ENCODE measurements at places on chromosomes 11 and 22. TPM values are rescaled to one million over a fixed set of nuclear protein-coding genes. Genes with fewer than 3 reads are reported as not detected.

GRCh38 chr11:116126562-116126961 is 622.3 kb upstream of the CADM1 start:
- ATAC-seq = no peak

DNA sequence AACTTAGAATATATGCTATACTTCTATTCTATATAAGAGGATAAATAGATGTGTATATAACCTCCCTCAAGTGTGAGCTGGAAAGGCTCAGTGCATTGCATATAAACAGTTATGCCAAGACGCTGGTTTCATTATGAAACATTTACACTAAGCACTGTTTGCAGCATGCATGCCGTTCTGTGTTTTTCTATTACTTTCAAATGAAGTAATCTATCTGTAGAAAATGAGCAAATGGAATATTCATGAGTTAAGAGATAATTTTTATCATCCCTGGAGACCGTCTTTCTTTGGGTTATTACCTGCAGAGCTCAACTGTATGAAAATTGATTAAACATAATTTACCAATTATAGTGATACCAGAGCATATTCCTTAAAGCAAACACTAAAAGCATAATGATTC is 925.7 kb upstream of the CCDC90B start:
- ATAC-seq = no peak

The CASP1 gene
- 59.9 TPM for total RNA-seq

The SLC6A5 gene
- not detected for total RNA-seq

DNA sequence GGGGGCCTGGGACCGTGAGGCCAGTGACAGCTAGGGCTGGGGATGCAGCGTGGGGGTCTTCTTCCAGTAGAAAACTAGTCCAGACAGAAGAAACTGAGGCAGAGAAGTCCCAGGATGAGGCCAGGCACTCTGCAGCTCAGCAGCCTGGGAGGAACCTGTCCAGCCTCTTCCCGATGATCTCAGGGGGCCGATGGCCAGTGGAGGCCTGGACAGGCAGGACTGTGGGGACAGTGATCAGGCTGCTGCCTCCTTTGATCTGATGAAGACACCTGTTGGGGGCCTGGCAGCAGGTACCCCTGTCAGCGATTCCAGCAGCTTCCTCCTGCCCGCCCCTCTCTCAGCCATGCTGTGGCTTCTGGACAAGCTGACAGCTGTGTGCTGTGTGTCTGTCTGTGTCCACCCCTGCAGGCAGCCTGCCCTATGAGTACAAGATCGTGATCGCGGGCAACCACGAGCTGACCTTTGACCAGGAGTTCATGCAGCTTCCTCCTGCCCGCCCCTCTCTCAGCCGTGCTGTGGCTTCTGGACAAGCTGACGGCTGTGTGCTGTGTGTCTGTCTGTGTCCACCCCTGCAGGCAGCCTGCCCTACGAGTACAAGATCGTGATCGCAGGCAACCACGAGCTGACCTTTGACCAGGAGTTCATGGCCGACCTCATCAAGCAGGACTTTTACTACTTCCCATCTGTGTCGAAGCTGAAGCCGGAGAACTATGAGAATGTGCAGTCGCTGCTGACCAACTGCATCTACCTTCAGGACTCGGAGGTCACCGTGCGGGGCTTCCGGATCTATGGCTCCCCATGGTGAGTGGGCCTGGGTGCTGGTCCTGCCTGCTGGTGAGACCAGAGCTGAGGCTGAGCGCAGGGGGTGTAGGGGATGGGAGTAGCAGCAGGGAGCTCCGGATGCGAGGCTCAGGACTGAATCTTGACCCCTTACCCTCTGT is 62.6 kb downstream of the MPPED1 start:
- ATAC-seq = no peak

Data from activated T-helper 17 cell treated with anti-CD3 and anti-CD28 coated beads, Interleukin-2, amount 50 U/mL, for 72 hours (primary cell).